ENCODE measurements at places on chromosomes 4 and X. TPM values are rescaled to one million over a fixed set of nuclear protein-coding genes. Genes with fewer than 3 reads are reported as not detected.
A peak's percentile ranks its signal among the peaks of the same experiment; 100 is the strongest.

DNA sequence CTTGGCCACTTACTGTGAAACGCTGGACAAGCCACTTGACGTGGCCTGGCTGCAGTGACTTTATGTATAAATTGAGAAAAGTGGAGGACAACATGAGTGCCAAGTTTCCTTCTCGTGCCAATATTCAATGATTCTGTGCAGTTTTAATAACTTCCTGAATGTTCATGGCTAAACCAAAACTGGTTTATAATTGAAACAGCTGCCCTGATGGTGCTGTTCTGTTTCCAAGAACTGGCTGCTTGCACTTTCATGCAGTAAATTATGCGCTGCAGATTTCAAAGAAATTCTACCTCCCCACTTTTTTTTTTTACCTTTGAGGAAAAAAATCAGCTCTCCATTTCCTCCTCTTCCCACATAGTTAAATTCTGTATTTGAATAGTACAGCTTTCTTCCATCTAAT lies 205.2 kb upstream of the CASK start:
- no peak for DNase-seq

- DNase-seq, result no peak
These were observed 527.9 kb downstream of the SPRY1 start for GRCh38 chr4:123924536-123924935.

DNA sequence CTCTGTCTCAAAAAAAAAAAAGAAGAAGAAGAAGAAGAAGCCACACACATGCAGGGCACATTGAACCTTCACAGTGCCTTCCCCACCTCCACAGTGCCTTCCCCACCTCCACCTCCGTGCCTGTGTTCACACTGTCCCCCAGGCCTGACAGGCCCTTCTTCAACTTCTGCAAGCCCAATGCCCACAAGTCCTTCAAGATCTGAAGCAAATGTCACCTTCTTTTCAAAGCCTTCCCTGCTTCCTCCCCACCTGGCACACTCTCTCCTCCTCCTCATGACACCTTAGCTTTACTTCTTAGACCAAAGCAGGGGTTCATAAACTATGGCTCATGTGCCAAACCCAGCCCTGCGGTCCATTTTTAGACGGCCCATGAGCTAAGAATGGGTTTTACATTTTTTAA lies 19.9 kb downstream of the ELF4 start:
- no peak for DNase-seq

Gene DMRTC1
- not detected for total RNA-seq

Gene FMR1NB
- total RNA-seq, result not detected

GRCh38 chrX:19798423-19798822 lies 89.0 kb downstream of the SH3KBP1 start:
- peak; percentile 53 for DNase-seq

GRCh38 chr4:90503677-90504076 lies 376.5 kb downstream of the CCSER1 start:
- no peak for DNase-seq

- DNase-seq, result peak; percentile 55
These were observed 47.8 kb upstream of the SETD7 start for GRCh38 chr4:139603576-139604410.

- DNase-seq, result peak; percentile 58
These were observed 8.5 kb downstream of the COL25A1 start for GRCh38 chr4:109294006-109294405.

Gene RASGEF1B
- 6.7 TPM for total RNA-seq

- no peak for DNase-seq
These were observed 30.1 kb upstream of the CFAP299 start for GRCh38 chr4:80305466-80305865.

Gene PRR32
- total RNA-seq, result not detected

Gene CCKAR
- total RNA-seq, result not detected

Gene RHOXF2B
- total RNA-seq, result not detected

GRCh38 chr4:48295116-48295515 lies 25.5 kb upstream of the TEC start:
- DNase-seq, result no peak

DNA sequence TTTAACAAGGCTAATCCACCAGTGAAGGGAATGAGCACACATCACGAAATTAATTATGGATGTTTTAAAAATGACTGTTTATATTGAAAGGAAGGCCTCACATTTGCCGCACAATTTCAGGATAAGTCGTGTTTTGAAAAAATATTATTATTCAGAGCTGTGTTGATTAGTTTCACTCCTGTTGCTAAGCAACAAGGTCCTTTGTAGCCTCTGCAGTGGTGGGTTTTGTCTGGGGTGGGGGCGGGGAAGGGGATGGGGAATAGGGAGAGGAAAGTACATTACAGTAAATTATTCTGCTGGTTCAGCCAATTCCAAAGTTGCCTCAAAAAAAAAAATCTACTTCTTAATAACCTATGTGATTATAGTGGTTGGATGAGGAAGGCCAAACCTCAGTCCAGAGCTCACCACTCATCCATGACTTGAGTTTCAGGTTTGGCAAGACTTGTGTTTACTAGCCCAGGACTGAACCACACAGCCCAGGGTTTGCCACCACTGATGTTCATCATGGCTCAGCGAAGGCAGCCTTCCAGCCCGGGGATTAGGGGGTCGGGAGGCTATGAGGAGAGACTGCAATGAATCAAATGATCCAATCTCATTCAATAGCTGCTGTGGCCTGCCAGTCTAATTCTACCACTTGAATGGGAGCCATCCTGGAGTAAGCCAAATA lies 162.5 kb upstream of the ATP6AP2 start:
- no peak for DNase-seq

Gene NAT8L
- 0.32 TPM for total RNA-seq

Gene TNIP2
- total RNA-seq, result 54.2 TPM

- no peak for DNase-seq
These were observed 15.9 kb upstream of the MAP9 start for GRCh38 chr4:155392481-155393184.

DNA sequence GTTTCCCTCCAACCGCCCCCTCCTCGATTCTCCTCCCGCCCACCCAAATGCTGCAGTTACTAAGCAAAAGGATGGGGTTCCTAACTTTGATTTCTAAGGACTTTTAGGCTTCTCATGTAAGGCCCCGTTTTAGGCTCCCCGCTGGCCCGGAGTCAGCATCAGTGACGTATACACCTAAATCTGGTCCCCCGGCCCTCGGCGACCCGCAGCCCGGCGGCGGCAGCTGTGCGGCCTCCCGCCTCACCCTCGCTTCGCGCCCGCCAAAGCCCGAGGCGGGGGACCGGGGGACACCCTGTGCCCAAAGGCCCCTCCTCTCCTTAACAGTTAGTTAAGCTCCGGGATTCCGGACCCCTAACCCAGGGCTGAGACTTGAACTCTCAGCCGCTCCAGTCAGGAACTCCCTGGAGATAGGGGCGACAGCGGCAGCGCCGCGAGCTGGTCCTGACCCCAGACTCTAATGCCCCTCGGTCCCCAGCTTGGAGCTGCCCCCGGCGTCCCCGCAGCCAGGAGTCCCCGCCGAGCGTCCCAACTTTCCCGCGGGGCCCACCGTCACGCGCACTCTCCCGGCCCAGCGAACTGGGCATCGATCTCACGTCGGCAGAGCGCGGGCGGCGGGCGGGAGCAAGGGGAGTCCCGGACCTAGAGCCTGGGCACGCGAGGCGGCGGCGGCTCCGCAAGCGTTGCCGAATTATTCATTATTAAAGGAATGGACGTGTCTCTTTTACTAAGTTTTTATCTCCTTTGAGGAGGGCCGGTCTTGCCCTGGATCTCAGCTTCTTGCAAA lies 1.5 kb upstream of the NR3C2 start:
- DNase-seq, result peak; percentile 47

Gene SEL1L3
- total RNA-seq, result 38.2 TPM

- no peak for DNase-seq
These were observed 1.4 kb upstream of the UFSP2 start for GRCh38 chr4:185426960-185427688.

DNA sequence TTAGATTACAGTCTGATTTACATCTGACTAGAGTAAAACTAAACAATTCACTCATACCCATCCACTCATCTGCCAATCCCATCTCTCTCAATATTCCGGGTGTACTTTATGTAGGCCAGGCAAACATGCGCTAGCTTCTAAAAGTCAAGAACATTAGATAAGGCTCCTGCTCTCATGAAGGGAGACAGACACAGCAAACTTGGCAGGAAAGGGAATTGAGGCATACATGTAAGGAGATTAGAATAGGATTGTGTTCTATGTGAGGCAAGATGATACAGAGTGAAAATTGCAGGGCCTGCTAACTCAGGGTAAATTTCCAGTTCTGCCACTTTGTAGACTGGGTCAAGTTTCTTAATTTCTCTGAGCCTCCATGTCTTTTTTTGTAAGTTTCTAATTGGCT lies 135.8 kb downstream of the CDS1 start:
- no peak for DNase-seq

DNA sequence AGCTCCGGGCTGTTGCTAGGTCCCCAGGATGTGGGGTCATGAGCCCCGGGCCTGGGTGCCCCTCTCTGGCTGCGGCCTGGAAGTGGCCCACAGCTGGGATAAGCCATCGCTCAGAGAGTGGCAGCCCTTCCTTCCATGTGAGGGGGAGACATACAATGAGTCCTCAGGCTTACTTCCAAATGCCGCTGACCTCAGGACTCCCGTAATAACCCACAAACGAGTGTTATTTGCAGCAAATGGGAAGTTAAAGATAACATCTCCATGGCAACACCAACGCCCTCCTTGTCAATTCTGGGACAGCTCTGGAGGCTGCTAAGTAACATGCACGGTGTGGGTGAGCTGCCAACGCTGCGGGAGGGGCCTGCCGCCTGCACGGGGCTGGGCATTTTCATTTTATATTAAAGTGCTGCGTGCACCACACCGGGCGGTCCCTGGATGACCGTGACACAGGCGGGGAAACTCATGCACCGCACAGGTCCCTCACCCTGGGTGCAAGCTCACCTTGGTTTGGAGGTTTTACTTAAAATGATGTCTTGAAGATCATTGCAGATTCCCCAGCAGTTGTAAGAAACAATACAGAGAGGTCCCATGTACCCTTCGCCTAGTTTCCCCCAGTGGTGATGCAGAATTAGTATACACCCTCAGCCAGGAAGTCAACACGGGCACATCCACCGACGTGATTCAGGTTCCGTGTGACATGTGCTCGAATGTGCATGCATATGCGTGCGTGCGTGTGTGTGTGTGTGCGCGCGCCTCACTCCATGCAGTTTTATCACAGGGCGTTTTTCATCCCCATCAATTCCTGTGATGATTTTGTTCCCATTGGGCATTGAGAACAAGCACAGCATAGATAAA lies 79.4 kb downstream of the ABLIM2 start:
- no peak for DNase-seq

- no peak for DNase-seq
These were observed 270.5 kb upstream of the ARSJ start for GRCh38 chr4:114249976-114250375.

All from activated naive CD4-positive, alpha-beta T cell treated with anti-CD3 and anti-CD28 coated beads for 36 hours (primary cell).